ENCODE measurements at places on chromosomes 1 and 21.

DNA sequence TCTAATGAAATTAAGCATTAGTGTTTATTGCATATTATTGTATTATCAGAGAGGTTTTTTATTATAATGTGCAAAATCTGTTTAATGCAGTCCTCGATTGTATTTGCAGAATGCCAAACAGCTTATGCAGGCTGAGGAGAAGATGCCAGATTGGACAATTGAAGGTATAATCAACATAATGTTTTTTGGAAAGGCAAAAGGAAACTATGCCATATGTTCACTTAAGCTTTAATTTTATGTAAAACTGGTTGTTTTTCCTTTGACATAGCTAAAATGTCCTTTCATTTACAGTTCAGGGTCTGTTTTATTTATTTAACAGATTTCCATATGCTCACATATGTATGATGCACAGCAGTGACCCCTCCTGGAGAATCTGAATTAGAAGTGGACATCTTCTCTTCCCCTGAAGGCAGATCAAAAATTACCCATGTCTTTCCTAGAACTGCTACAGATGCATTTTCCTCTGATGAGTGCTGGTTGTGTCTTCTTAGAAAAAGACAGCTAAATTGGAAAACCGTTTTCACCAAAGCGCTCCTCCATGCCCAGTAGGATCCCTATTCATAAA is 143.5 kb upstream of the USH2A start:
- peak; percentile 31 for DNase-seq

DNA sequence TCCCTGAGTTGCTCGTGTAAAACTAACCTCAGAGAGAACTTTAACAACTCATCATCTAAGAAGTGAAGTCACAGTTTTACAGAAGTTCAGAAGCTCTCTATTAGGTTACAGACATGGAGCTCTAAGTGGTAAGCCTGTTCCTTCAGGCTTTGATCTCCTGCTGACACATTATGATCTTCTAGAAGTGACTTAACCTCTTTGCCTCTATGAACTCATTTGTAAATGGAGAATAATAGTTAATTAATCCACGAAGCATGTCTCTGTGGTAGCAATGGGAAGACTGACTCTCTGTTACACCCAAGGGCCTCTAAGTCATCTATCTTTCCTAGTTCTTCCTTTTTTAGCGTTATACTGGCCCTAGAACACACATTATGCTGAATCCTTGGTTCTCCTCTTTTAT is 157.9 kb upstream of the NRIP1 start:
- DNase-seq: no peak

GRCh38 chr1:174052621-174053020 is 30.5 kb upstream of the RC3H1 start:
- DNase-seq: no peak

DNA sequence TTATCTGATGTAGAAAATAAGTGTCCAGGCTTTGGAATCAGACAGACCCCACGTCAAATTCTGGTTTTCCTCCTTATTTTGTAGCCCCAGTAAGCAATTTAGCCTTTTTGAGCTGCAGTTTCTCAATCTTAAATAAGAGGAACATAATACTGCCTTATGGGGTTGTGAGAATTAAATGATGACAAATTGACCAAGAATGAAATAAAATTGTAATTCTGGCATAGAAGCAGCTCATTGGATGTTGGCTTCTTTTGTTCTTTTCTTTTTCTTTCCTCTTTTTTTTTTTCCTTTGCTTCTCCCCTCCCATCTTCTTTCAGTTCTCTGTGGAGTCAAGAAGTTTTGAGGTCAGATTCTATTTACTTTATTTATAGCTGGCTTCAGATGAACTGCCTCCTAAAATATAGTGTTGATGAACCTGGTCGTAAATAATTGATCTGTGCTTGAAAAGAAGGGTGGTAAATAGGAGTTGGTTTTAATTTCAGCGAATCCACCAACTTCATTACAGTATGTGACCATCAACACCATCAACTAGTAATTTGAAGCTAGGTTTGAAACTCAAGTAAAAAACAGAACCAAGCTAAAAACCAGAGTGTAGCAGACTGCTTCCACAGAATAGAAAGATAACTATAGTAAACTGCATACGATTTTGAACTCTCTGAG is 81.1 kb downstream of the CACHD1 start:
- no peak for DNase-seq

DNA sequence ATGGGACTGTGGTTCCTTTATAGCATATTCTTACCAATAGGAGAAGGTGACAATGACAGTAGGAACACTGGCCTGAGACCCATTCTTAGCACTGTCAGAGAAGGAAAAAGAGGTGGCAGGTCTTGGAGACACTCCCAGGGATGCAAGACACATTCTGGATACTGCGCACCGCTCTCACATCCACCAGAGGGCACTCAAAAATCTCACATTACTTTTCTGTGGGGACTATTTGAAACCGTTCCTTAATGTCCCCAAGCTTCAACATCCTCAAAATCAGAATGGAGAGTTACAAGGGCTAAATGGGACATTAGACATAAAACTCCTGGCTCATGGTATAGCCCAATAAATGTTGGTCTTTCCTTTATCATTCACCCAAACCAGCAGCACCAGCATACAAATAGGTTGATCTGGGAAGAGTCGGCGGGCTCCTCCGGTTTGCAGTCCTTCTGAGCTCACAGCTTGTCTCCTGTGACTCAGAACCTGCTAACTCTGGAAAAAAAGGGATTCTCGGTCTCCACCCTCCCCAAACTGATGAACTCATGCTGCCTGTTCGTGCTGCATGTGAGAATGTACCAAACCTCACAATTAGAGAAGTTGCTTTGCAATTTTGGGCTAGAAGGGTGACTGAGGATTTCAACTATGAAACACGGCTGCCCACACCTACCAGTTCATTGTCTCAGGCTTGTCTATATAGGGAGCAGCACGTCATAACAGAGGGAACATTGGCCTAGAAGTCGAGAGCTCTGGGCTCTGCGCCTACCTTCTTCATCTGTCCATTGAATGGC is 40.2 kb downstream of the IL12RB2 start:
- DNase-seq: no peak

- no peak for DNase-seq
Measured at GRCh38 chr1:114094675-114095074, 59.0 kb downstream of the SYT6 start.

- no peak for DNase-seq
Measured at GRCh38 chr1:200454425-200454824, 44.6 kb upstream of the ZNF281 start.

GRCh38 chr1:53083636-53084588 is 21.9 kb downstream of the PODN start:
- no peak for DNase-seq

GRCh38 chr21:31735511-31735992 is 3.6 kb upstream of the SCAF4 start:
- no peak for DNase-seq

GRCh38 chr1:236494586-236495466 is 29.0 kb upstream of the LGALS8 start:
- DNase-seq: no peak

DNA sequence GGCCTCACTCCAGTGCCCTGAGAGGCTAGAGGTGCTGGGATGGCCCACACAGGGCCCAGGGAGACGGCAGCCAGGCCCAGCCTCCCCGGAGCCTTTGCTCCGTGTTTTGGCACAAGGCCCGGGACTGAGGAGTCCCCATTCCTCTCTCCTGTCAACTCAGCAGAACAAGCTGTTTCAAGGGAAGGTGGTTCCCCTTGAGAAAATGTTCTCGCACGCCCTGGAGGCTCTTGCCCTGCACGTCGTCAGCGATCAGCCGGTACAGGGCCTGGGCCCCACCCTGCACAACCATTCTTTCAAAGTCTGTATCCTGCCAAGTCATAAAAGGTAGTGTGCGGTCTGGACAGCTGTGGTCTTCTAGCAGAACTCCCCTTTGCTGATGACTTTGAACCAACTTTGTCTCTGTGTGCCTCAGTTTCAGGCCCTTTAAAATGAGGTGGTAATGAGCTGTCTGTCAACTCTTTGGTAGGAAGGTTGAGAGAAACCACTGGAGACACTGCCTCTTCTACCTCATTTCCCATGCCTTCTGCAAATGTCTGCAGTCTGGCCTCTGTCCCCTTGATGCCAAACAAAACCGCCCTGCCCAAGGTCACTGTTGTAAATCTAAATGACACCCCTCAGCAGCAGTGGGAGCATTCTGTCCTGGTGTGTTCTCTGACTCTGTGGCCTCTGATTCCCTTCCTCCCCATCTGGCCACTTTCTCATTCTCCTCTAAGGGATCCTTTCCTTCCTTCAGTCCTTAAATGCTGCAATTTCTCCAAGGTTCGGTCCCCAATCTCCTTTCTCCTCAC is 138.6 kb upstream of the JUN start:
- DNase-seq: no peak

DNA sequence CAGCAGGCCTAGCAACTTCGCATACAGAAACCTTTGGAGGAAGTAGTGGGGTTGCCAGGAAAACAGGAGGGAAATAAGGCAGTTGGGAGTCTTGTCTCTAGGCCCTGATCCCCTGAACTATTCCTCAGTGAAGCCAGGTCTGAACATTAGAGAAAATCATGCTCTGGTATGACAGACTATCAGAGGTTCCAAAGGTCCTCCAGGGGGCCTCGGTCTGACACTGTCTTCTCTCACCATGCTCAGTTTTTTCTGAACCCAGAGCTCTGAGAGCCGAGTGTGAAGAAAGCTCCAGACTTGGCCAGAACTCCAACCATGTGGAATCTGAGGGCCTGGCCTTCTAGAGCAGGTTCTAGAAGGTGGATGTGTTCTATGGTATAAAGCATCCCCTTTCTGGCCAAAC is 4.0 kb downstream of the TOMM40L start:
- no peak for DNase-seq

- no peak for DNase-seq
Measured at GRCh38 chr1:197306381-197307062, 38.5 kb downstream of the CRB1 start.

- no peak for DNase-seq
Measured at GRCh38 chr1:76508871-76509270, 358.4 kb upstream of the ST6GALNAC5 start.

All from NCI-H524 treated with DMSO at 0.1 percent for 48 hours (cell line).